ENCODE measurements at places on chromosomes 5 and 9.

- no peak for DNase-seq
These were observed 508.1 kb downstream of the NR2F1-AS1 start for GRCh38 chr5:93072831-93073459.

DNA sequence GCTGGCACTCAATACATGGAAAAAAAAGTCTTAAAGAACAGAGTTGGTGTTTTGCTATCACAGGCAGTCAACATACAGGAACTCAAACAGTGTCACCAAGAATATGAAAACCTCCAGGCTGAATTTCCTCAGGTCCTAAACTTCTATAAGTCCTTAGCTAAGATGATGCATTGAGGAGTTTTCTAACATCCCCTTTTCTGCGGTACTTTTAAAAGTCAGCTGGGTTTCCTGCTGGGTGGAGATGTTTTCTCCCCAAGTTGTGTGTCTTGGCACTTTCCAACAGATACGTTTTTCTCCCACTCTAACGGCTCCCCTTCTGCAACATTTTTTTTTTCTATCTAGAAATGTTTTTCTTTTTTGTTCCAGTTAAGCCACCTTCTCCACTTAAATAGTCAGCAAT is 244.8 kb upstream of the HAPLN1 start:
- DNase-seq = no peak

DNA sequence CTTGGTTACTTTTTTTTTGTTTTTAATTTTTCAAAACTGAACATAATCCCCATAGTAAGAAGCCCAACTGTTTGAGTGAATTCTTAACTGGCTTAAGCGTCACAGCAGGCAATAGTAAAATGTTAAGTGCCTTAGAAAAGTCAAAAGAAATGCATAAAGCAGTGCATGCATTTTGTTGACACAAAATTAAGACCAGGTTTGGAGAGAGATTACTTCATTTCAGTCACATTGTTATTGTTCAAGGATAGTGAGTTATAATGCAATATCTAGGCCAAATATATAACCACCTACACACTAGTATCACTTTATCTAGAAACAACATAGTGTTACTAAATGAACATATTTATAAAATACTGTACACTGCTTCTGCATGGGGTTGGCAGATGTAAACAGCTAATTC is 116.9 kb upstream of the KLF9 start:
- DNase-seq = no peak

DNA sequence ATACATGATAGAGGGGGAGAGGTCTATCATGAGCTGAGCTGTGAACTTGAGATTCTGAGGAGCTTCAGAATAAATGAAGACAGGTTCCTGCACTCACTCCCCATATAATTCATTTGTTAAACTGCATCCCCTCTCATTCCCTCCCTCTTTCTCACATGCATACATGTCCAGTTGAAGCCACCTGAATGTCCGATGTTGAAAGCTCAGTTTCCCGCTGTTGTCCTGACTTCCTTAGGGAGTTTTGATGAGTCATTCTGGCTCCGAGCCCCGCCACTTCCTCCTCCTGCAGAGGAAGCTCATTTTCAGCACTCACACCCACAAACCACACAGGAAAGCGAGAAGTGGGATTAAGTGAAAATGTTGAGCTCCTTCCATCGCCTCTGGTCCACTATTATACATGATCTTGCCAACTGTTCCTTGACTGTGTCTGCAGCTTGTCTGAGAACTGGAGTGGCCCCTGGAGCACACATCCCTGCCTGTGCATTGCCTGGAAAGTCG is 121.2 kb downstream of the CEMIP2 start:
- peak; percentile 42 for DNase-seq

DNA sequence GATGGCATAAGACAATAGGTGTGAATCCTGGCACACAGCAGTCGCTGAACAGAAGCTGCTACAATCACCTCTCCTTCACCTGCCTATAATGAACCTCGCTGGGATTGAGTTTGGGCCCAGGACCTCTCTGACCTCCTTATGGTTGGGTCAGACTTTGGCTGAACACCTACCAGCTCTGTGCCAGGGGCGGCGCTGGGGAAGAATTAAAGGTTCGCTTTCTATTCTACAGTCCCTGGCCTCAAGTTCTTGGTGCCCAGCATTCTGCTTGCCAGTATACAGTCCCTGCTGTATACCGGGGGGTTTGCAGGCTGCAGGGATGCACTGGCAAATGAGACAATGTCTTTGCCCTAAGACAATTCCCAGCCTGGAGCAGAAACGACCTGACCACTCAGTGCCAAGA is 895 bp upstream of the STRBP start:
- no peak for DNase-seq

DNA sequence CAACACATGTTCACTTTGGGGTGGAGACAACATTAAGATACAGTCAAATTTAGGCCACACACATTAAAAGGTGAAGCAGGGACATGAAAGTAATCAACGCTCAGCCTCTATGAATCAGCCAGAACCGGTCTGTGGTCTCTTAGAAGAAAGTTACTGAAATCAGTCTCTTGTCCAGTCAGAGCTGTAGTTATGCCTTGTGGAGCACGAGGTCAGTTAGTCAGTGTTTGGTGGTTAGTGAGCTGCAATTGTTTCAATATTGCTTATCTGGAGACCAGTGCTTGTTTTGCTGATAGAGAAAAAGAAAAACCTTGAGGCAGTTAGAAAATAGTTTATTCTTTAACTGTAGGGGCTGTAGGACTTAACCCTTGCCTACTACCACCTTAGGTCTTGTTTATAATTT is 157.8 kb upstream of the RASEF start:
- no peak for DNase-seq

DNA sequence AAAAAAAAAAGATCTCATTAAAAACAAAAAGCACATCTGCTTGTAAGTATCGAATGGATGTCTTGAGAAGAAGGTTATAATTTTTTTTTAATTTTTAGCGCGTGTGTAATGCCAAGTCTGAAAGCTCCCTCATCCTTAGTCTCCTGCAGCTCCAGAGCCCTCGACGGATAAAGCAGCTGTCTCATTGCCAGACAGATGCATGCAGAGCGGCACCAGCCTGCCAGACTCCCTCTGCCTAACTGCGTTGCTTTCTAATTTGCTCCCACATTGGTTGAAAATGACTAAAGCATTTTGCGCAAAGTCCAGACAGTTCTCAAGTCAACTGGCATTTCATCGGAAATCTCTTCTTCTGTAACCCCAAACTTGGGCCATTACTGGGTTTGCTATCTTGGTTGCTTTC is 29.4 kb downstream of the OLFM1 start:
- DNase-seq = no peak

DNA sequence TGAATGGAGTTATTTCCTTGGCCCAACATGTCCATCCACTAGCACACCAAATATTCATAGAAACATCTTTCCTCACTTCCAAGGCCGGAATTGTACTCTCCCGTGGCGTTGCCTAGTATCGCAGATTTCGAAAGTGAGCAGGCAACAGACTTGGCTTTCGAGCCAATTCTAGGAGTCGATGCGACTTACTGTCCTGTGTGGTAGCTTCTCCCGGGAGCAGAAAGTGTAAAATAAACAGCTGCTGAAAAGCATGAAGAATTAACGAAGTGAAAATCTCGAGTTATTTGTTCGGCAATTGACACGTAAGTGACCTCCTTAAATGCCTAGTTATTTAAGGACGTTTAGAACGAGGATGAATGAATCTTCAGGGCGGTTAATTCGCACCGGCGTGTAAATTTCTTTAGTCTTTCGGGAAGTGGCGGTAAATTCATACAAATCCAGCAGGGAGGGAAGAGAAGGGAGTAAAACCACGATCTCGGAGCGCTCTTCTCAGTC is 449 bp upstream of the PCSK5 start:
- DNase-seq = no peak

DNA sequence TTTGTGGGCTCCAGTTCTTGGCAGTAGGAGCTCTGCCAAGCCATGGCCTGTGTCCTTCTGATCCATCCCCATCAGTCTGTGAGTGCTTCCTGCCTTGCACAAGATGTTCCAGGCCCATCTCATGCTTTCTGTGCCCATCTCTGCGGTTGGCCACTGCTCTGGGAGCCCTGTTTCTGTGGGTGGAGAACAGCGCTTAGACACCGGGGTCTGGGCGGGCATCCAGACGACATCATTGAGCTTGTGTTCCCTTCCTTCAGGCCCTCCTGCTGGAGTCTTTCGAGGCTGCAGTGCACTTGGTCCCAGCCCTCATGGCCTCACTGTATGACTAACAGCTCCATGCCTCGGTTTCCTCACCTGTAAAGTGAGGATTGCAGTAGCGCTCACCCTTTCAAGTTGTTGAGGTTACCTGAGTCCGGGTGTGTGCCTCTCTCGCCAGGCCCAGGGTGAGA is 14.9 kb upstream of the CARD19 start:
- DNase-seq = no peak

GRCh38 chr5:147578228-147579024 is 68.6 kb upstream of the DPYSL3 start:
- no peak for DNase-seq

DNA sequence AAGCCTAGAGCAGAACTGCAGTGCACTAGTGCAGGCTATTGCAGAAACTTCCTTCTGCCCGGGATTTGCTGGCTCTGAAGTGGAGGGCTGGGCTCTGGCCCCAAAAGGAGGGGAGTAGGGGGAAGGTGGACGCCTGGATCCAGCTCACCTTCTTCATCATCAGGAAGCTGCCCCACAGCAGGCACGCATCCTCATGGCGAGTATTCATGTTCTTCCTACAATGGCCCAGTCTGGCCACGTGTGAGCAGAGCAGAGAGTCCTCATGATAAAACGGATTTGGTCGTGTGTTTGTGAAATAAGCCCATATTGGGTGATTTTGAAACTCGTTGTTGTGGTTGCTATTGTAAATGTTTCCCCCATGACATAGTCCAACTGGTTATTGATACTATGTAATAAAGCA is 8.2 kb upstream of the GLIPR2 start:
- DNase-seq = no peak

DNA sequence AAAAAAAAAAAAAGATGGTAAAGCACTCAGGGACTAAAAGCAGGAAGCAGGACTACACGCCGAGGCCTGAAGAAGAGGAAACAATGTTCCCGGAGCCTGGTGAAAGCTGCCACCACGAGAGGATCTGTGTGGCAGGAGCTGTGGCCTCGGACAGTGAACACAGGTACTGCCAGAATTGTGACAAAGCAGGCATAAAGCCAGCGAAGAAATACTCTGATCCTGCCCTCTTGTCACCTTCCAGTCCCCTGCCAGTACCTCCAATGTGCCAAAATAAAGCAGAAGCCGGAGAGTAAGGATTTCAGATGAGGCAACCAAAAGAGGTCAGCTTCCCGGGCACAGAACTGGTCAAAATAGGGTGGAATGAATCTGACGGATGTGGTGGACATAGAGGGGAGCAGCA is 211.5 kb upstream of the TARS1 start:
- DNase-seq = no peak

DNA sequence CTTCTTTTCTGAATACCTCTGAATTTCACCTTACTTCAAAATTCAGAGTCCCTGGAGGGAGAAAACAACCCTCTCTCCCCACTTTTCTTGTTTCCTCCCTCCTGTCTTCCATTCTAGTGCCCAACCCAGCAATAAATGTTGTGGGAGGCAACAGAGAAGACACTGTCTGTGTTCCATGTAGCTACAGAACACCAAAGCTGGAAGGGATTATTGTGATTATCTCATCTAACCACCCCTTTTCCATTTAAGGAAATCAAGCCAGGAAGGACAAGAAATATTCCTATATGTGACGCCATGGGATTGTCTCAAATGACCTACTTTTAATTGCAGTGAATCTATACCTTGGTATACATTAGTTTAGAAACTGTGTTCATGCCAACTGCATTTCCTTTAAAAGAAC is 476.6 kb upstream of the TNC start:
- no peak for DNase-seq

- no peak for DNase-seq
These were observed 3.4 kb upstream of the NSMF start for GRCh38 chr9:137462396-137462985.

GRCh38 chr9:95605816-95606488 is 89.2 kb upstream of the PTCH1 start:
- no peak for DNase-seq

- no peak for DNase-seq
These were observed 2.6 kb downstream of the FOXI1 start for GRCh38 chr5:170108266-170108785.

DNA sequence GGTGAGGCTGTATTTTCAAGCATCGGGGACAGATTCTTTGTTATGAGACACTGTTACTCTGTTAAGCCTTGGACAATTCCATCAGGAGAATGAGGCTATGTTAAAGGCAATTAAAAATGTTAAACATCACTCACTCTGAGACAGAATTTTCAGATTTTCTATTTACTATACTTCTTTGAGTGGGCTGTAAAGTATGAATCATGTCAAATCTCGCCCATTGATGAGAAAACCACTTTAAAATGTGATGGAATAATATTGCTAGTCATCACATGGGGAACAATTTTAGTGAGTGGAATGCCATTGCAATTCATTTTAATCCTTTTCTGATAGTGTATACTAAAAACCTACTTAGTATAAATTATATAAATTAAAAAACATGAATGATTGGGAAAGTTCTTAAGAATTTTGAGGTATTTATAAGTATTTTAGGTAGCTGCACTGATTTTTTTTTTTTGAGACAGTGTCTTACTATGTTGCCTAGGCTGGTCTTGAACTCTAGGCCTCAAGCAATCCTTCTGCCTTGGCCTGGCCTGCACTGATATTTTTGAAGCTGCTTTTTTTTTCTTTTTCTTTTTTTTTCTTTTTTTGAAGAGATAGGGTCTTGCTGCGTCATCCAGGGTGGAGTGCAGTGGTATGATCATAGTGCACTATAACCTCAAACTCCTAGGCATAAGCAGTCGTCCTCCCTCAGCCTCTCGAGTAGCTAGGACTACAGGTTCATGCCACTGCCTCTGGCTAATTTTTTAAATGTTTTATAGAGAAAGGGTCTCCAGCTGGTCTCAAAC is 73.2 kb downstream of the KIAA1958 start:
- DNase-seq = no peak

DNA sequence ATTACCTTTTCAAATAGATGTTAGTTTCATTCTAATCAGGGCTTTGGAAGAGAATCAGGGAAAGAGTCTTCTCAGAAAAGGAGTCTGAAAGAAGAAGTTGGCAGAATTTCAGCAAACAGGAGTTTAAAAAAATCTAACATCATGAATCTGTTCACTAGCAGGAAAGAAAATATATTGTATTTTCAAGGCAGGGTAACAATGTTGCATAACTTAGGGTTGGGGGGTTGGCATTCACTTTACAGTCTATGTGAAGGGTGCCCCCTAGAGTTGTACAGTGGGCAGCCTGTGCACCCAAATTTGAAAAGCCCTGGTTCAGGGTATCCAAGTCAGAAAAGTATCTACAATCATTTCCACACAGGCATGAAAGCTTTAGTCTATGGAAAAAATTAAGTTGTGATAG is 348.4 kb upstream of the SLC30A5 start:
- DNase-seq = peak; percentile 15

DNA sequence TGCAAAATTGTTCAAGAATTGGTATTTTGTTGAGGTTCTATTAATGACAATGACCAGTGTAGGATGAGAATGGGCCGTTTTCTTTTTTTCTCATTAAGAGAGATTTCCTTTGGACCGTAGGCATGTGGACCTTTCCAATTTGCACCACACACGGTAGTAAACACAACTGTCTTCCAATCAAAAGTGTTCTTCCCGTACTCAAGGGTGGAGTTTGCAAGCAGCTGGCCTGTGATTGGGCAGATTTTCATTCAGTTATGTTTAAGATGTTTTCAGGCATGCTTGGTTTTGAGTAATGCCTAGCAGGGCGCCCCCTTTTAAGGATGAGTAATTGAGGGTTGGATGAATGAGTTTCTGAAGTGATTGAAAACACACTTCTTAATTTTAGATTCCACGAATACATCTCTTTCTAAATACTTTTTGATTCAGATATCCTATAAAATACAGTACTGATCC is 2.5 kb downstream of the KDM3B start:
- DNase-seq = peak; percentile 81
